SIG-M5 (cell line): ENCODE measurements at places on chromosomes 1 and 21.

DNA sequence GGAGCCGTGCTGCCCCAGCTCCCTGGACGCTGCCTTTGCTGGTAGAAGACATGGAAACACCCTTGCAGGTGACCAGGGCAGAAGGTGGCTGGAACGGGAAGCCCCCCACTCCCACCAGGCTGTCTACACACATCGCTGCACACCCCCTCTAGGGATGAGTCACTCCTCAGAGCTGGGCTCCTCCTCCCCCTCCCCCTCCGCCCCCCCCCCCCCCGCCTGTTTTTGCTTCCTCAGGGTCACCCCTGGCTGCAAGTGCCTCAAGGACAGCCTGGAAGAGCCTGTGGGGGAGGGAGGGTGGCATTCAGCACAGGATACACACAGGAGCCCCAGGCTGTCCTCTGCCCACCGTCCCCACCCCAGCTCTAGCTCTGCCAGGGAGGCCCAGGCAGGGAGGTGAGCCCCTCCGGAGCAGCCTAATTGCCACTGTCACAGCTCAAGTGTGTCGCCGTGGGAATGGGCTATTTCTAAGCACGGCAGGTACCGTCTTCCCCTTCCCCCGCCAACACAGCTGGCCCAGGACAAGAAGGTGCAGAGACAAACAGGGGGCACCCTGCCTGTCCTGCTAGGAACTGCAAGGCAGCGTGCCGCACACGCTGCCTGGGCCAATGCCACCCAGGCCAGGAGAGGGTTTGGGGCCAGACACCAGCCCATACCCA, 2.5 kb downstream of the FNDC10 start:
- no peak for DNase-seq

- DNase-seq = no peak
Observed at GRCh38 chr21:38476385-38476784, 21.9 kb downstream of the ERG start.

DNA sequence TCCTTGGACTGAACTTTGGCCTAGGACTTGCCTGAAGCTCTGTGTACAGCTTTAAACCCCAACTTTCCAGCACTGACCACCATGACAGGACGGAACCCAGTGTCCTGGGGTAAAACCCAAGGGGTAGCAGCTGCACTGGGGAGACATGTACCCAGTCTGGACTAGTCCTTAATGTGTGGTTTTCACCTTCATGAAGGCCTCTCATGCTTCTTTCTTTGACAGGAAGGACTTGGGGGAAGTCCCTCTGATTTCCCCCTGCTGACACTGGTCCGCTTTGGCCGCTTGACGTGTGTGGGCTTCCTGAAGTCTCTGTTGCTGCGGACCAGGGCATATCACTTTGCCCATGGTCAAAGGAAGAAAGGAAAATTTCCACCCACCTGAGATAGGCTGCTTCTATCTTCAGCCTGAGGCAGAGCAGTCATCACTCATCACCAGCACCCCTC, 66.3 kb upstream of the PRDX6 start:
- DNase-seq = no peak

- DNase-seq = no peak
Observed at GRCh38 chr1:168939947-168940223, 166.6 kb upstream of the ATP1B1 start.

- no peak for DNase-seq
Observed at GRCh38 chr1:184114818-184115398, 63.4 kb downstream of the TSEN15 start.

DNA sequence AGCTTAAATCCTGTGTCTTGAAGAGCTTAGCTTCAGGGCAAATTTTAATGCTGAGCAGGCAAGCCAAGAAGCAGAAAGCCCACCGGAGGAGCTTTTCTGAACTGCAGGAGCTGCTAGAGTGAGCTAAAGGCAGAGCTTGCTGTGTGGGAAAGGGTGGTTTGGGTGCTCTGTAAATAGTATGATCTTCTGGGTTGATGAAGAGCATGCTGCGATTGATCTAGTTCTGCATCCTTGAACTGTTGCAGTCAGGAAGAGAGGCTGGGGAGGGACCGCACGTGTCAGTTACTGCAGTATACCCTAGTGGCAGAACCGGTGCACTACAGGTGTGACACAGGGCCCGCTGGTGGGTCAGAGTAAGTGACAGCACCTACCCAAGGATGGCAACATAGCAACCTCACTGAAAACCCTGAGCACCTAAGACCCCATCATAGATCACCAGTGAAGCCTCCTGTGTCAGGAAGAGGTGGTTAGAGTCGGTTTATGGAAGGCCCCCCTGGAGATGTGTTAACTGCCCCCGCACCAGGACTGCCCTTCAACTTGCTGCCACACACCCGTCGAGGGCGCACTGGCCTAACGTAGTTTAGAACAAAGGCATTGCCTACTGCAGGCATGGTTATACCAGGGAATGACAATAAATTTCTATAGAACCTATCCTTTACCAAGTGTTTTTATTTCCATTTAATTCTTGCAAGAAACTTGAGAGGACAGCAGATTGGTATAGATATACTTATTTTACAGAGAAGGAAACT, 146.0 kb upstream of the KIAA0040 start:
- no peak for DNase-seq

DNA sequence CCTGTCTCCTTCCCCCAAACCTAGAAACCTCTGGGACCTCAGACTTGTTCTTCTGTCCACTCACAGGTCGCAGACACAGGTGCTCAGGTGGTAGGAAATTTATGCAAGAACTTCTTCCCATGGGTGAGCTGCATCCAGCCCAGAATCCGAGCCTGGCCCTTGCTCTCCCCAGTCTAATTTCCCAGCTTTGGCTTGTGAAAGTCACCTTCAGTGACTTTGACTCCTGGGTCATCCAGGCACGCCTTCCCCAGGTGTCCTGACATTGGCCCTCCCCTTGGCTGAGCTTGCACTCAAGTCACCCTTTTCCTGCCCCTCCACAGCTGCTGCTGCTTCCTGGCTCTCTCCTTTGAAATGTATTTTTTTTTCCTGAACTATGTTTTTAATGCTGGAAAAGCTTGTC, 6.6 kb downstream of the IPO13 start:
- DNase-seq = no peak

DNA sequence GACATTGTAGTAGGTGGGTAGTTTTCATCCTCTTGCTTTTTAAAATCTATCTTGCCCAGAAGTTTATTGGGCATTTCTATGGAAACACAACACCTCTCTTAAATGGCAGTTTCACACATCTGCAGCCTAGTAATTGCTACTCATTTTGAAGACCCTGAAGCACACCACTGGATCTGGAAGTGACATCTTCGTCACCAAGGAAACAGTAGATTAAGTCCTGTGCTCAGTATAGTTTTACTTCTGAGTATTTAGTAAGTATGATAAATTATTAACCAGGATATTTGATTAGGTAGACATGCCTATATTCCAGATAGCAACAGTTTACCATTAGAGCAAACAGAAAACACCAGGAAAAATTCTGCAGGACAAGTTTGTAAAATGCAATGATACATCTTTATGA, 48.7 kb downstream of the UCK2 start:
- no peak for DNase-seq

DNA sequence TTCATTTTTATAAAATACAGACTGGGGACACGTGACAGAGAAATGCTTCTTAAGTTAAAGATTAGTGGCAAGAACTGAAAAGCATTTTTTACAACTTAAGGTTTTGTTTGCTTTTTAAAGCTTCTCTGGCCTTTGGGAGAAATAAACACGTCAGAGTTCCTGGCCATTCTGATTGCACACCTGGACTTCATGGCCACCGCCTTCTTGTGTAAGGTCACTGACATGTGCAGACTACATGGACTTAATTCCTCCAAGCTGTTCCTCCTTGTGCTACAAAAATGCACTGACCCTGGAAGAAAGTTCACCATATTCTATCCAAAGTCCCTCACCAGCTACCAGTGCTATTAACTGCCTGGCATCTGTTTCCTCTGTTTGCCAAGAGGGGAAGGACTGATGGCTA, 56.1 kb downstream of the GADD45A start:
- no peak for DNase-seq

DNA sequence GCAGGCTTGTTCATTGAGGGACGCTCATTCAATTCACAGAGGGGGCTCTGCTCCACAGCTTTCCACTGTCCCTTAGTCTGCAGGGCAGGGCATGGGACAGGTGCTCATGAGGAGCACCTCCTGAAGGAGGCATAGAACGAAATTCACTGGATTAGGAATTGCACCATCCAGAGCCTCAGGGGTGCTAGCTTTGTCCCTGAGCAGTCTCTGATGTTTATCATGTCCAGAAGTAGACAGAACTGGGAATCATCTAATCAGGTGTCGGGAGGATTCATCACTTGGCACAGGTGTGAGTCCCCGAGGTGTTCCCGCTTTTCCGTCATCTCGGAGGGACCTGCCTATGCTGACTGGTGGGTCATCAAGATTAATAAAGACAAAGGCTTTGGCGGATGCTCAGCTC, 321.4 kb downstream of the AJAP1 start:
- no peak for DNase-seq

- no peak for DNase-seq
Observed at GRCh38 chr1:207958376-207959139, 47.6 kb upstream of the CD34 start.

DNA sequence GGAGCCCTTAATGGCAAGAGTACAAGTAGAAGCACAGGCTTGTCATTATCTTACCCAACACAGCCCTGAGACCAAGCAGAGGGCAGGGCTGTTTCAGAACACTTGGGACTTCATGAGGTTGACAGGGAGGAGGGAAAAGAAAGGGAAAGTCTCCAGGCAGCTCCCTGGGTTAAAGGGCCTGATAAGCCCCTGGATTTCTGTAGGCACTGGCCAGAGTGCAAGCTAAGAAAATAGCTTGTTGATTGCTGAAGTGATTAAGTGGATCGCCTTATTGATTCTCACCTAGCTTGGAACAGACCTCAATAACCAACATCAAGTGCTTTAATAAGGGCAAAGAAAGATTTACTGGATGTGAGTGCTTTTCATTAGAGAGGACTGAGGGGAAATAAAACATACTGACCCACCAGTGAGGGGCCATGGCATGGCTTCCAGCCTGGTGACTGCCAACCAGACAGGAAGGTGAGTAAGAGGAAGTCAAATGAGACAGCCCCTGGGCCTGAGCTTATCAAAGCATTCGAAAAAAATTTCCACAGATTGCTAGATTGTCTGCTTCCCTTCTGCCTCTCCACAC, 121.4 kb upstream of the NFIA start:
- DNase-seq = no peak

GRCh38 chr1:47791879-47792608, 205.1 kb downstream of the TRABD2B start:
- DNase-seq = no peak

DNA sequence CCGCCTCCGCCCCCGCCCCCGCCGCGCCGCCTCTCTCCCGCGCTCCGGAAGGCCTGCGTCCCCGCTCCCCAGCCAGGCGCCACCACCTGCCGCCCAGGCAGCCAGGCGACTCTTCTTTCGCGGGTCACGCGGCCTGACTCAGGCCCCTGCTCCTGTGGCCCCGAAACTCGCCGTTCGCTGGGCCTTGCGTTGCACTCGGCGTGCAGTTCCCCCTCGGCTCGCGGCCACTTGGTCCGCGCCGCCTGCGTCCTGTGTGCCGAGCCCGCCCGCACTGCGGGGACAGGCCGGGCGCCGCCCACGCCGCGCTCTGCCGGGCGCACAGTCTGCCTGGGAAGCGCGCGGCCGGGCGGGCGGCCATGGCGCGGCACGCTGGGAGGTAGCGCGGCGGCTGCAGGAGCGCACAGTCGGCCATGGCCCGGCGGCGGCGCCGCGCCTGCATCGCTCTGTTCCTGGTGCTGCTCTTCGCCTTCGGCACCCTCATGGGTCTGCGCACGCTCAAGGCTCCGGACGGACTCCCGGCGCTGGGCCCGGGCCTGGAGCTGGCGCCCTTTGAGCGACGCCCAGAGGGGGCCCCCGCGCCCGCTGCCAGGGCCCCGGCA, at the start of gene MANEAL:
Gene MANEAL (plus strand): TSS at position 75 of the 599 bp plus-strand sequence. CDS start 336 bp downstream, at position 411.
- DNase-seq = no peak

DNA sequence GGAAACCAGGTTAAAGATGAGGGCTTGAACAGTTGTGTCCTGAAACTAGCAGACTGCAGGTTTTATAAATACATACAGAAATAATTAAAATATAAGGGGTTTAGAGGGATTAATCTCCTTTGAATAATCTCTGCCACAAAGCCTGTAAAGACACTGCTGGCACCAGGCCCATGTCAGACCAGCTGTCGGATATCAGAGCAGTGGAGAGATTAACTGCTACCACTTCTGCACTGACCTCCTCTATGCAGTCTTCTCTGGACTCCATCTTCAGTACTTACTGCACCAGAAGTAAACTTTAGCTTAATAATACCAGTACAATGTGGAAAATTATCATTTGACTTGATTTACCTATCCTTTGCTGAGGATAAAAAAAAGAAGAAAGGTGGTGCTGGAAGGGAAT, 128.6 kb downstream of the LHX4 start:
- no peak for DNase-seq

GRCh38 chr1:30321996-30322858, 401.2 kb downstream of the MATN1 start:
- no peak for DNase-seq

- no peak for DNase-seq
Observed at GRCh38 chr1:211133393-211133835, 534 bp downstream of the KCNH1 start.

DNA sequence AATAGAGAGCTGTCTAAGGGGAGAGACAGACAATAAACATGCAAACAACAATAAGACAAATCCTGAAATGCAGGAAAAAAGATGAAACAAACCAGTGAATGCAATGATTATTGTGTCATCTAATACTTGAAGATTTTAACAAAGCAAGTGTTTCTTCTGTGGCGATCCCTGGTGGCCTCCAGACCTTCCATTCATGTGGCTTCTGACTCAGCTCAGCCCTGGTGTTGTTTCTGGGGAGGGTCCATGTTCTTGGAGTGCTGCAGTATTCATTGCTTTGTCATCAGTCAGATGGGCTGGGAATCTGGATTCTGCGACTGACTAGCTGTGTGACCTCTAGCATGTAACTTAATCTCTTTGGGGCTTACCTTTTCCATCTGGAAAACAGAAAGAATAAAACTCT, 1.5 kb upstream of the C2CD4D start:
- no peak for DNase-seq

DNA sequence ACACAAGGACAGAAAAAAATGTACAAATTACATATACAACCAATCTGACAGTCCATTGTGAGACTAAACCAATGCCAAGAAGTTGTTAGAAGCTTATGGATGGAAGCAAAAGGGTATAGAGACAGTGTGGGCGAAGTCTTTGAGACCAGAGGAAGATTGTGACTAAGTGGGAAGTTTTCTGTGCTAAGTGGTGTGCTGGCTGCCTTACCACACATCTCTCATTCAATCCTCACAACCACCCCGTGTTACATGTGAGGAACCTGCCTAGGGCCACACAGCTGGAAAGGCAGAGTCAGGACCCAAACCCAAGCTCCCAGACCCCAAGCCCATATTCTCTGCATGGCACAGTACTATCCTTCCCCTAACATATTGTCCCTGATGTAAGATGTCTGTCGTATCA, 53.5 kb upstream of the DUSP10 start:
- no peak for DNase-seq

- DNase-seq = no peak
Observed at GRCh38 chr1:55155522-55155921, 59.6 kb downstream of the USP24 start.

- no peak for DNase-seq
Observed at GRCh38 chr1:226549937-226550671, 1.5 kb downstream of the STUM start.
